WTC11 (cell line): ENCODE measurements at places on chromosomes 1 and 21. TPM values are rescaled to one million over a fixed set of nuclear protein-coding genes. Genes with fewer than 3 reads are reported as not detected.

GRCh38 chr1:170663404-170664092 lies 383 bp upstream of the PRRX1 start:
- no peak for DNase-seq

- DNase-seq: no peak
These were observed 418.1 kb downstream of the DISC1 start for GRCh38 chr1:232044728-232045127.

DNA sequence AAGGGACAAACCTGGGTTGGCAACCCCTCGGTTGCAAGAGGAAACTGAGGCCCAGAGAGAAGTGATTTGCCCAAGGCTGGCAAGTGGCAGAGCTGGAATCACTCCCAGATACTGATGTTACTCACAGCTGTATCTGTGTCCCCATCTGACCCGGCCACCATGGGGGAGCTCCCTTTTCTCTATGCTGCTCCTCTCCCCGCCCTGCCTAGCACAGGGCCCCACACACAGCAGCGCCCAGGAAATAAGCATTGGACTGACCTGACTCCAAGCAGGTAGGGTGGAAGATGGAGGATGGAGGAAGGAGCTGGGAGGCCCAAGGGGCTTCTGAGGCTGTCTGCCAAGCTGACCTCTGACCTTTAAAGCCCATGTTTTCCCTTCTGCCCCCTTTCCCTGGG lies 3.0 kb upstream of the FBLIM1 start:
- no peak for DNase-seq

GRCh38 chr1:167221126-167221737 lies 546 bp downstream of the POU2F1 start:
- DNase-seq: peak; percentile 59

DNA sequence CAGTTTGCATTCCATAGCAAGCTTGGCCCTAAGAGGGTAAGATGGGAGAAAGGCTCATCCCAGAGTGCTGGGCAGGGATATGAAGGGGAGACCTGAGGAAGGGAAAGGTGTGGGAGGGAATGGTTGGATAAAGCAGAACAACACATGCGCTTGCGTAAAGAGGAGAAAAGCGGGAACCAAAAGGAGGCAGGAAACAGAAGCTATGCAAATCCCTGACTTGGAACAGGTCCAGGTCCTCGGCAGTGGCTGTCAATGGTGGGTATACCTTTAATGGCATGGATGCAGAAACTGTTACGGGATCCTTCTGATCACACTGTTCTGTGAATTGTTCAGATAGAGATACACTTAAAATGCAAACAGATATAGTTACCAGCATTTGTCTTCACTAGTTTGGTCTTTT lies 455.6 kb downstream of the SIPA1L2 start:
- no peak for DNase-seq

DNA sequence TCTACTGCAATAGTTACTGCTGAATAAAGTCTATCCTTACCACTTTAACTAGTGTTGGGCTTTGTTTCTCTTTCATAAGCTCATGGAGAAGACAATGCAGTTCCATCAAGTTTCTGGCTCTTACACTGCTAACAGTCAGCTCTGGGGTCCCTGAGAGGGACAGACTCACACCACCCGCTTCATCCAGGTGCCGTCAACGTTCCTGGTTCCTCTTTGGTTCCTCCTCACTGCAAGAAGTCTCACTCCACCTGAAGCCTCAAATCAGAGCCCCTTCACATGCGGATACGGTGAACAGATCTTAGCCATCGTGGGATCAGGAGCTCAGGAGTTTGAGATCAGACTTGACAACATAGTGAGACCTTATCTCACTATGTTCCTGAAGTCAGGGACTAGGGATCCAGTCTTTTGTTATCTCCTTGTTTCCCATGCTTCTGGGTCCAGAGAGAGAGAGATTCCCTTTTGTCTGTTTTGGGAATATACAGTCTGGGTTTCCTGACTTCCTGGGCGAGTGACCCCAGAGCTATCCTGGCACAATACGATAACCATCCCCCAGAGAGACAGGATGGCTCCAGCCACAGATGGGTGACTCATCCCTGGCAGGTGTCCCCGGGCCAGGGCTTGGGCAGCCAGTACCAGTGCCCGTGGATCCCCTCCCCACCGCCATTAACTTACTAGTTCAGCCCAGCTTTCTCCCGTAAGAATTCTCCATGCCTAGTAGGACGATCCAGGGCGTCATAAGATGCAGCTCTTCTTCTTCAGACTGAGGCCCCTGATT lies 14.3 kb upstream of the PCP4 start:
- no peak for DNase-seq

GRCh38 chr1:228163776-228164519 lies 1.7 kb upstream of the IBA57 start:
- no peak for DNase-seq

DNA sequence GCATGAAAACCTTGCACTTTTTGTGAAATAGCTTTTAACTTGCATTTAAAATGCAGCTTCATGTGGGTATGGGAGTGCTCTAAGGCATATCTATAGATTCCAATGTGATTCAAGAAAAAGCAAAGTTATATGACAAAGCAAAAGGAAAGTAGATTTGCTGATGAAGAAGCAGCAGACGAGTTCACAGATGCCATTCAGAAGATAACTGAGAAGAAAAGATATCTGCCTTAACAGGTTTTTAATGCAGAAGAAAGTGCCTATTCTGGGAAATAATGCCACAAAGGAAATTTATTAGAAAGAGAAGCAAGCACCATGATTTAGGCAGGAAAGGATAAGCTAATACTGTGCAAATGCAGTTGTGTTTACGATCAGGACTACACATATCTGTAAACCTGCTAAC lies 68.1 kb downstream of the PHTF1 start:
- DNase-seq: no peak

DNA sequence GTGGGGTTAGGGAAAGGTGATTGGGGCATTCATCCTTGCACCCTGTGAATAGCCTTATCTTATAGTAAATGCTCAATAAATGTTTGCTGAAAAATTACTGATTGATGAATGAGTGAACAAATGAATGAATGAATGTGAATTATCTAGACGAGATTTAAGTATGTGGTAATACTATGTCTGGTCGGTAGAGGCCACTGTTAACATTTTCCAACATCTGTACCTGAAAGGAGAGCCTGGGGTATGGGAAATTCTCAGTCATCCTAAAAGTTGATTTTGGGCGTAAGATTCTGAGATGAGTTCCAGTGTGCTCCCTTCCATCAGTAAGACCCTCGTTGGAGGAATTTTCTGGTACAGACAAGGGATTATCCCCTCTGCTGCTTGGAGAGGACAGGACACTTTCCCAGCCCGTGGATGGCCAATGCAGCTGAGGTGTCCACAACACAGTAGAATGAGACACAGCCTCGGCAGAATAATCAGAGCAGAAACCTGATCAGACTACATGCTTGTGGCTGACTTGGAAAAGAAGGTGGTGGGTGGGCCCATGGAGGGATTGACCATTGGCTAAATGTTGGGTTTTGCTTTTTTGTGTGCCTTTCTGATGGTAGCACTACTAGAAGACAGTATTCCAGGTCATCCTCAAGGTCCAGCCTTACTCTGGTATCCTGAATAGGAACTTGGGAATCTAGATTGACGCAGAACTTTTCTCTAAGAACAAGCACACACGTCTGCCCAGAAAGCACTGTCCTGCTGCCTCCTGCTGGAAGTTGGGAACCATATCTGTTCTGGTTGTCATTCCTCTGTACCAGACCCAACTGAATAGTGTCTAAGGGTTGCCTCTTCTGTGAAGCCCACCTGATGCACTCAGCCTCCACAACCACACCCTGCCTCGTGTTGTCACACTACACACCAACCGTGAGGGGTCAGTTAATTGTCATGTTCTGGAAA lies 262.0 kb downstream of the TNR start:
- no peak for DNase-seq

GRCh38 chr1:241551759-241552638 lies 19.8 kb downstream of the KMO start:
- DNase-seq: no peak

DNA sequence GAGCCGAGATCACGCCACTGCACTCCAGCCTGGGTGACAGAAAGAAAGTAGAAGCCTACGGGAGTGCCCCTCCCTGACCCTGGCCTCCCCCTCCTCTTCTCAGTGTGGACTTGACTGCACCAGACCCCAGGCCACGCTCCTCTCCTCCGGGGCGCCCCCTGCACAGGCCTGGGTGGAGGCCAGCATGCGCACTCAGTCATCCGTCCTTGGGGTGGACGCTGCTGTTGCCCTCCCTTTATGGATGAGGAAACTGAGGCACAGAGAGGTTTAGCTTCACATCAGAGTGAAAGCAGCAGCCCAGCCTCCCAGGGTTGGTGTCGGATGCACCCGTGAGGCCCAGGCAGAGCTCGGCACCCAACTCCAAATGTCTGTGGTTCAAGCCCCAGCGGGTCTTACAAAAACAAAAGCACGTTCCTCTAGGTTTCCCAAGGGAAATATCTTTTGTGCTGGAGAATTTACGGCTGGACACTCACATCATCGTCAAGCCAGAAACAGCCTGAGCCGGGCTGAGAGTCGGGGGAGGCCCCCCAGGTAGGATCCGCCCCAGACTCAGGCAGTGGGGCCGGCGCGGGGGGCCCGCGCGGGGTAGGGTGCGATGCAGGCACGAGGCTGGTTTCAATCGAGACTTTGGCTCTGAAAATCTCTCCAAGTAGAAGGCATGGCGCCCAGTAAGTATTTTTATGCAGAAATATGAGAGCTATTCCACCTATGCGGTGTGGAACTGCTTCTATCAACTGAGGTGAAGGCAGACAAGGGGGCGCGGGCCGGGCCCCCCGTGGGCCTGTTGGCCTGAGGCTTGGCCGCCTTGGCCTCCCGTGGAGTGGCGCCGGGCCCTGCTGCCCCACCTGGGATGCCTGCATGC lies 36.6 kb downstream of the MORN1 start:
- DNase-seq: no peak

DNA sequence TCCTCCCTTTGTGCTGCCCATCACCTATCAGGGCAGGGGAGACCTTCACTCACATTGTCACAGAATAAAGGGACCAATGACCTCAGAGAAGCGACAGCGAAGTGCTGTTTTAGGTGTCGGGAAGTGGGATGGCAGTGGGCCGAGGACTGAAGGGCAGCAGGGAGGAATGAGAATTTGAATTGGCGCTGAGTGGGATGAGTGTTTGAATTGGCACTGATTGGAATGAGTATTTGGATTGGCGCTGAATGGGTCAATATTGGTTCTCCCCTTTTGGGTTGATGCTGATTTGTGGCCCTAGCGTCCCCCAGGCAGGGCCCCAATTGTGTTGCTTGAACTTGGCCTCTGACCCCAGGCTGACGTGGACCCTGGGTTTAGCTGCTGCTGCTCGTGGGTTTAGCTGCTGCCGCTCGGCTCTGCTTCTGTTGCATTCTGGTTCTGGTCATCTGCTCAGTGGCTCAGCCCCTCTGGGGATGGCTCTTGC lies 12.4 kb upstream of the UMODL1 start:
- DNase-seq: no peak

DNA sequence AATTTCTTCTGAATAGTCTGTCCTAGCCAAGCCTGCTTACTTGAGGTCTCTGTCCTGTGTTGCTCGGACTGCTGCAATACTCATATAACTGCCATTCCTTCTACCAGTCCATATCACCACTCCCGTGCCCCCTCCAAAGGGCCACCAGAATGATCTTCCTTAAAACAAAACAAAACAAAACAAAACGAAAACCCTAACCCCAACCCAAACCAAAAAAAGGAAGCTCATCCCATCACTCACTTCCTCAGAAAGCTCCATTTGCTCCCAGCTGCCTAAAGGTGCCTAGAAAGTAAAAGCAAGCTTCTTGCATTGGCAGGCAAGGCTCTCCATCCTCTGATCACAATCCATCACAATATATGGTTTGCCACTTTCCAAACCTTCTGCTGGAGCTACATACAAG lies 20.3 kb downstream of the USP24 start:
- DNase-seq: no peak

- no peak for DNase-seq
These were observed 1.1 kb downstream of the SERBP1 start for GRCh38 chr1:67429011-67429527.

DNA sequence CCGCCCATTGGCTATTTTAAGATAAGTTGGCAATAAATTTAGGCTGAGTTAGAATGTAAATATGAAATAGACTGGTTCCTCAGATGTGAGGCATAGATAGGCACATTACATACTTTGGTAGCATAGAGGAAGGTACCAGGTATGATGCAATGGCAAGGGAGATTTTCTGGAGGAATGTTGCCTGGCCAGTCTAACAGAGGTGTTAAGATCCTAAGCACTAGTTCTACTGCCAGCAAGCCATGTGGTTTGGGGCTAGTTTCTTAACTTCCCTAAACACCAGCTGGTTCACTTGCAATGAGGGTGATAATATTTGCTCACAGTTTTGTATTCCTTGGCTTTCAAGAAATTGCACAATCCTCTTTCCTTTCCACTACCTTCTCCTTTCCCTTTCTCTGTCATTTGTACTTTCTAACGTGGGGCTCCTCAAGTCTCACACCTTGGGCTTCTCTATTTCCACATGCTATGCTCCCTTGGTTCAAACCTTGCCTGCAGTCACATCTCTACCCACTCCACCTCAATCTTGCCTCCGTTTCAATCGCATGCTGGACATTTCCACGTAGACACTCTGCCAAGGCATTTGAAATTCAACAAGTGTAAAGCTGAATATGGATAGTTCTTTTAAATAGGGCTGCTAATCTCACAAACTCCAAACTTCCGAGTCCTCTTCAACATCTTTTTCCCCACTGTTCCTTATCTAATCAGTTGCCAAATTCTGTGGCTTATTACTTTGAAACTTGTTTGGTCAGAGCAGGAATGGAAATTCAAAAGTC lies 4.7 kb upstream of the CD55 start:
- no peak for DNase-seq

DNA sequence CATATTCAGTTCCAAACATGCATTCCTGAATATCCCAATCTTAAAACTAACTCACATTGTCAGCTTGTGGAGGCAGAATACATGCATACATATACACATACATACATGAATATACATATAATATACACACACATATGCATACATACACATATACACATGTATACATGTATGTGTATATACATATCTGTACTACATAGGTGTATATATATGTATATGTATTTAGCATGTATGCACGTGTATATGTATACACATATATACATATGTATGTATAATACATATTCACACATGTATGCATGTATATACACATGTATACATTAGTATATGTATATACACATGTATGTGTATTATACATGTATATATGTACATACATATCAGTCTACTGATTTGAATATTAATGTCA lies 1.2 kb upstream of the ZNF691 start:
- no peak for DNase-seq

DNA sequence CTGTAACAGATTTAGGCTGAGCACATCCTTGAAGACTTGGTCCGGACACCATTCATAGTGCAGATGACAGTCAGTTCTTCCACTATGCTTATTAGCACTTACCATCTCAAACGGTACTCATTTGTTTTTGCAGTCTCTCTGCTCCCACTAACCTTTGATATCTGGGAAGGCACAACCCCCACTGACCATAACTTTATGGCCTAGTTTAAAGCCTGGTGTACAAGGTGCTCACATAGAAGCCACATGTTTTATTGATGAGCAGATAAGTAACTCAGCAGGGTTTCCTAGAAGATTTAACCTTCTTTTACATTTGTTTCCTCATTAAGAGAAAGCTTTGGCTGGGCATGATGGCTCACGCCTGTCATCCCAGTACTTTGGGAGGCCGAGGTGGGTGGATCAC lies 119.3 kb upstream of the MAGI3 start:
- no peak for DNase-seq

Gene SLC5A9
- total RNA-seq: 0.22 to 0.64 TPM (median 0.27 TPM) in 3 replicates

Gene FH
- 77.4 to 83.9 TPM (median 80.8 TPM) in 3 replicates for total RNA-seq

Gene SH2D2A
- total RNA-seq: 4.9 to 6.9 TPM (median 6.6 TPM) in 3 replicates

Gene KCNJ6
- total RNA-seq: 0.23 to 0.35 TPM (median 0.34 TPM) in 3 replicates

Gene TSTD1
- 74.5 to 107 TPM (median 100 TPM) in 3 replicates for total RNA-seq

Gene DMBX1
- 1.7 to 3.7 TPM (median 1.8 TPM) in 3 replicates for total RNA-seq

Gene OR2T10
- not detected in 3 replicates for total RNA-seq

Gene AKR7A3
- 1.3 to 1.5 TPM (median 1.5 TPM) in 3 replicates for total RNA-seq
